ENCODE measurements at places on chromosomes 4 and X.

DNA sequence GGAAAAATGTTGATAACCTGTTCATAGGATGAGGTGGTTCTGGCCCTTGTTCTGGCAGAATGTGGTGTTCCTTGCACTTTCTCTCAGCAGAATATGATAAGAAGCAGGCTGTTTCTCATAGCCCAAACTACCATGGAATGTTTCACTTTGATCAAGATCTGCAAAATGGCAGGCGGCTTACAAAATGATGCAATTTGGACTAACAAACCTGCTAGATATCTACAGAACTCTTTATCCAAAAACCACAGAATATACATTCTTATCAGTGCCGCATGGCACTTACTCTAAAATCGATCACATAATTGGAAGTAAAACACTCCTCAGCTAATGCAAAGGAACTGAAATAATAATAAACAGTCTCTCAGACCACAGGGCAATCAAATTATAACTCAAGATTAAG, 55.9 kb upstream of the ABCB7 start:
- DNase-seq = no peak

GRCh38 chrX:112380541-112381278, 298.1 kb upstream of the TRPC5 start:
- DNase-seq = no peak

GRCh38 chr4:129994715-129995114, 898.8 kb downstream of the C4orf33 start:
- DNase-seq = no peak

DNA sequence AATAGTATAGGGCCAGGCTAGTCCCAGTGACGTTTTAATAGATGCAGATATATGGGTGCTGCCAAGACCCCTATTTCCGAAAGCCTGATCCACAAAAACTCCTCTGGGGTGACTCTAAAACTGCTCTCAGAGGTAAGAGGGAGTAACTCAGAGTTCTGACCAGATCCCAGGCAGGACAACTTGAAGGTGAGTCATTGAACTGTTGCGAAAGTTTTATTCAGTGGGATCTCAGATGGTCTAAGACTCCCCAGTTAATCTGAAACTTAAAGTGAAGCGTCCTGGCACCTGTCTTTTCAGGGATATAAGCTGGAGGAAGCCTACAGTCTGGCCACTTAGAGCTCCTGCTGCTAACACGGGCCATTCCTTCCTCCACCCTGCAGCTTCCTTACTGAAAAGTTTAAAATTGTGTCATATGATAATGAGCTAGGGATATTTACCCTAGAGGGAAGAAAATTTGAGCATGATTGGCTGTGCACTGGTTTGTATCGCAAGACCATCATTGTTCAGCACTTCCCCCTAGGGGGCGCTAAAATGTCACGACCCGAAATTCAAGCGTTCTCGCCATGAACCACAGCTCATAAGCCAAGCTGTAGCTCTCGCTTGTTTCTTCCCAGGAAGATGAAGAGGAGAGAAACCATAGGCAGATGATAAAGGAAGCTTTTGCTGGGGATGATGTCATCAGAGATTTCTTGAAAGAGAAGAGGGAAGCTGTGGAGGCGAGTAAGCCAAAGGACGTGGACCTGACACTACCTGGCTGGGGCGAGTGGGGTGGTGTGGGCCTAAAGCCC, 19.5 kb downstream of the UTP14A start:
- DNase-seq = peak; percentile 59

GRCh38 chr4:129144755-129145206, 48.8 kb downstream of the C4orf33 start:
- DNase-seq = no peak

DNA sequence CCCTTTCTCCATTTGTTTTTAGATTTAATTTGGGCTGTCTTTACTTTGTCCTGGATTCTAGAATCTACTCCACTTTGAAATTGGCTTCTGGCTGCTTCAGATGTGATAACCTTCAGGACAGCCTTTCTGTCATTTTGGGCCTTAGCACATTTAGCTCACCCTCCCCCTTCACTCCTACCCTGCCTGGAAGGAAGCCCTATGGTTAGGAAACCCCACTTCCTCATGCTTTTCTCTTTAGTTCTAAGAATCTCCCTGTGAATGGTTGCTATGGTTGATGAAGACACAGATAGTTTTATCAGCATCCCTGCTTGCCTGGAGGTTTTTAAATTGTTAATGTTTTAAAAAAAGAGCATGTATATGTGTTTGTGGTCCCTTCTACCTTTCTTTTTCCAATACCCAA, 100.7 kb upstream of the PTPN13 start:
- peak; percentile 48 for DNase-seq

All from GM03348 (cell line).